ENCODE measurements at places on chromosomes 2 and 18. TPM values are rescaled to one million over a fixed set of nuclear protein-coding genes. Genes with fewer than 3 reads are reported as not detected.

DNA sequence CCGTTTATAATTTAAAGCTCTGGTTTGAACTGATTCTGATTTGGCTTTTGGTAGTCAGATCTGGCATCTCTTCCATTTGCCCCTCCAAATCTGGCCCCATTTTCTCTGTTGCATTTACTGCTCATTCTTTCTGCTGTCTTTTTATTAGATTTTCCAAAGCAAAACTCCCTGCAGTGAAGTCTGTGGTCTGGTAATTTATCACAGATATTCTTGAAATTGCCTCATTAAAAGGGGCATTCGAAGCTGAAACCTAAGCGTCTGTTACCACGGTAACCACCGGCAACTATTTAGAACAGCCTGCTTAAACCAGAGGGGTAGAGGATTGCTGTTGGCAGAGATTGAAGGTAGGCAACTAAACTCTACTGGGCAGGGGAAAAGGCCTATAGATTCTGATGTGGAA lies 111.5 kb upstream of the UPP2 start:
- no peak for ATAC-seq

DNA sequence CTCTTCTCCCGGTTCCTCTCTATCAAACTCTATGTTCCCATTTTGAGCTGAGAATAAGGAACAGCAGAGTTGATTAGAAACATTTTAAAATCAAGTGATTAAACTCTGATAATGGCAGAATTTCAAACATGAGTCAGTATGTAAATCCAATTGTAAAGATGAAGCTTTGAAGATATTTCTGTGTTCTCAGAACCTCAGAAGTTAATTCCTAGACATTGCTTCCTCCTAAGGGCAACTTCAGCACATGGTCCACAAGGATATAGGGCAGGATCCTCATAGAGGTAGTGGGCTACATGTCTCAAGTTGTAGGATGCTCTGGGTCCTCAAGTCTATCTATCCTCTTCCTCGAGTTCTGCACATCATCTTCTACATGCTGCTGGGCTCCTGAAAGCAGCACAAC lies 46.3 kb downstream of the QPCT start:
- ATAC-seq, result peak; percentile 14

DNA sequence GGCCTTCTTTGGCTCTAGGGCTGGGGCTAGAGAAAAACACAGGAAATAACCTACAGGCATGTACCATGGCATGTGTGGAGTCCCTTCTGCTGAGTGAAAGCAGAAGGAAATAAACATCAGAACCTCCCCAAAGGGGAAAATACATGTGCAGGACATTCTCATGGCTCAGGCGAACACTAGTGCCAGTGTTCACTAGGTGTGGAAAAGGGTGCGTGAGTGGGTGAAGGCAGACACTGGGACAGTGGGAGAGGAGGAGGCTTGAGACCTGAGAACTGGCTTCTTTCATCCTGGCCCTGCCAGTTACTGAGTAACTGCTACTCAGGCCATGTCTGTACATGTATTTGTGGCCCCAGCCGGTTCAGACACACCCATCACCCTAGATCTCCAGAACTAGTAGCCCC lies 268.2 kb downstream of the PRKCE start:
- no peak for ATAC-seq

DNA sequence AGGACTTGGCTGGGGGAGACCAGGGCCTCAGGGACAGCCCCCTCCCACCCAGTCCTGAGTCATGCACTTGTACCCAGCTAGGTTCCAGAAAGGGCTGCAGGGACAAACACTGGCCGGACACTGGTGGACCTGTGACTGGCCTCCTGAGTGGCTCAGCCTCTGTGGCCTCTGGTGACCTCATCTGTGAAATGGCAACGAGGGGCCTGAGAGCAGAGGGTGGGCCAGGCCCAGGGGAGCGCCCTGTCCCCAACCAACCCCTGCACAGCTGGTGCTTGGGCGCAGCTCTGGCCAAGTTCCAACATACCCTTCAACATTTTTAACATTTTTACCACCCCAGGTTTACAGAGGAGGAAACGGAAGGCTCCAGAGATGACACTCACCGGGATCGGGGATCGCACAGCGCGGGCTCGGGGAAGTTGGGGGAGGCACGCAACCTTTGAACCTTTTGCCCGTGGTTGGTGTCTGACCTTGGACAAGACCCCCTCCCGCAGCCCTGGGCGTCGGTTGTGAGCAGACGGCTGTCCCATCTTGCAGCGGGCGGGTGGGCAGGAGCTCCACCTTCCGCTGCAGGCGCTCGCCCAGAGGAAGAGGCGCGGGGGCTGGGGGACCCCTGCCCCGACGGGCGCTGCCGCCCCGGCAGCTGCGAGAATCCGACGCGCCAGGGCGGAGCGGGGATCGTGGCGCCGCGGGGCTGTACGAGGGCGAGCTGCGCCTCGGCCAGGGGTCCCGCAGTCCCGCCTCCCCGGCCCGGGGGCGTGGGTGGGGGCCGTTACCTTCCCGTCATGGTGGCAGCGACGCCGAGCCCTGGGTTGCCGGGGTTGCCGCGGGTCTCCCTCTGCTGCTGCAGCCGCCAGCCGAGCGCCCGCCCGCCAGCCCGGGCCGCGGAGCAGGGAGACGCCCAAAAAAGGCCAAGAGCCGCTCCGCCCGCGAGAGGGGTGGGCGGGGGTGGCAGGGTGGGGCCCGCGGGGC lies 805 bp downstream of the LIMS2 start:
- ATAC-seq, result peak; percentile 14

- ATAC-seq, result no peak
These were observed 22.7 kb downstream of the TMEM87B start for GRCh38 chr2:112077814-112078213.

DNA sequence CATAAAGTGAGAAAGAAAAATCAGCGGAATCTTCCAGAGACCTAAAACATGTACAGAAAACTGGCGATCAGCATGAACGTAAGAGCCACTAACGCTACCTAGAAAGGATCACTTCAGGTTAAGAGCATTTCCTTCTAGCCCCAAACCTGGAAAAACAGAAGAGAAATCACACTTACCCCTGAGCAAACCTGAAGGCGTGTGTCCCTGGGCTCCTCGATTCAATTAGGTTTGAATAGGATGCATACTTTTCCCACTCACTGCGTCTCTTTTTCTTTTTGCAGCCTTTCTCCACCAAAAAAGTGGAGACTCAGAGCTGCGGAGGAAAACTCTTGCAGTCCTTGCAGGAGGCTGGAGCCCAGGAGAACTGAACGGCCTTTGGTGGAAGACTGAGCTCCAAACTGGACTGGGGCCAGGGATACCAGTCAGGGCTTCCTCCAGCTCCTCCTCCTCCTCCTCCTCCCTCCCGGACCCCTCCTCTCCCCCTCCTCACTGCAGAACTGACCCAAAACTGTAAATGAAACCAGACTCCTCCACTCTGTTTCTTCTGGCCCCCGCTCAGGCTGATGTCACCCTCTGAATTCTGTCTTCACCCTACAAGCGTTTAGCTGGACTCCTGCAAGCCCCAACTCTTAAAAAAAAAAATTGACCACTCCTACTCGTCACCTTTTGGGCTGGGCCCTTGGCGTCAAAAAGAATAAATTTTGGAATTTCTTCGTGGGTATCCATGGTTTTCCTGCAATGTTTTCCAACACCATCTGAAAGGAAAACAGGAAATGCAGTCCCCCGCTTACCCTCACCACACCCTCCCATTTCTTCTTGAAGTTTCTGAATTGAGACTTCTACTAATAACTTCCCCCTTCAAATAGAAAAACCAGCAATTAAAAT lies at the start of gene COL6A3:
Gene COL6A3, minus strand, starts transcription at position 388 of the 885 bp plus-strand sequence. CDS start 17,347 bp downstream, outside the sequence.
- no peak for ATAC-seq

- ATAC-seq, result no peak
These were observed 356.2 kb downstream of the GPD2 start for GRCh38 chr2:156792242-156792840.

- ATAC-seq, result no peak
These were observed 9.3 kb upstream of the MTERF4 start for GRCh38 chr2:241111440-241111805.

- peak; percentile 59 for ATAC-seq
These were observed 241.6 kb downstream of the RPIA start for GRCh38 chr2:88933091-88933490.

- ATAC-seq, result peak; percentile 88
These were observed at the start of gene SNTG2 for GRCh38 chr2:950080-950966. Gene SNTG2, plus strand, starts transcription at chr2:950849. Its CDS starts 148 bp downstream, at chr2:950997.

- ATAC-seq, result no peak
These were observed 16.7 kb downstream of the NOSTRIN start for GRCh38 chr2:168819050-168819715.

DNA sequence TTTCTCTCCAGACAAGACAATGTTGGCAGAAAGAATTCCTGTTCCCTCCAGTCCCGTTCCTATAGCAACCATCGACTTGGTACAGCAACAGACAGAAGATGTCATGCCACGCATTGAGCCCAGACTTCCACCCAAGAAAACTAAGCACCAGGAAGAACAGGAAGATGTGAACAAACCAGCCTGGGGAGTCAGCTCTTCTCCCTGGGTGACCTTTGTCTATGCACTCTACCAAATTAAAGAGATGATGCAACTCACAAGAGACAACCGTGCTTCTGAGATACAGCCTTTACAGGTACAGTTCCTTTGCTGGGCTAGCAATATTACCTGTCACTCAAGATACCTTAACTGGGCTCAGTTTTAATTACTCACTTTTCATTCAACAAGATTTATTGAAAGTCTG lies 37.1 kb downstream of the NEMP2 start:
- ATAC-seq, result no peak

GRCh38 chr2:42801381-42801780 lies 9.0 kb upstream of the HAAO start:
- ATAC-seq, result no peak

DNA sequence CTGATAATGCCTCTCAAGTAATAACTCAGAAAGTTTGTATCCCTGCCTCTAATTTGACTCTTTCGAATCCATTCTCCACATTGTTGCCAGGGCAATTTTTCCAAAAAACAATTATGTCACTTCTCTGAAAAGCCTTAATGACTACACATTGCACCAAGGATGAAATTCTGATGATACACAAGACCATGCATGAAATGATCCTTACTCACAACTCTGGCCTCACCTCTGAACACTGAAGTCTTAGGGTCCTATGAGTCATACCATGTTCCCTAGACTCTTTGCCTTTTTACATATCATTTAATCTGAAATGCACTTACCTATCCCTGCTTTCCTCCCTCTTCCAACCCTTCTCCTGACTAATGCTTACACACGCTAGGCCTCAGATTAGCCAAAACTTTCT lies 51.0 kb downstream of the WDPCP start:
- no peak for ATAC-seq

- ATAC-seq, result peak; percentile 70
These were observed 219.9 kb downstream of the TMX3 start for GRCh38 chr18:68494802-68495581.

- ATAC-seq, result no peak
These were observed 372.5 kb downstream of the CBLN2 start for GRCh38 chr18:72171596-72171995.

GRCh38 chr18:62588217-62588616 lies 65.4 kb downstream of the ZCCHC2 start:
- no peak for ATAC-seq

GRCh38 chr2:188787021-188787657 lies 187.0 kb upstream of the COL3A1 start:
- no peak for ATAC-seq

- no peak for ATAC-seq
These were observed 34.6 kb downstream of the DIPK1C start for GRCh38 chr18:74422541-74422940.

GRCh38 chr2:96153291-96153713 lies 8.1 kb upstream of the DUSP2 start:
- no peak for ATAC-seq

- peak; percentile 49 for ATAC-seq
These were observed at the start of gene EN1 for GRCh38 chr2:118846953-118847761. Gene EN1, minus strand, starts transcription at chr2:118847648. Its CDS starts 481 bp downstream, at chr2:118847167.

- ATAC-seq, result no peak
These were observed 507.5 kb downstream of the EIPR1 start for GRCh38 chr2:2870106-2870505.

DNA sequence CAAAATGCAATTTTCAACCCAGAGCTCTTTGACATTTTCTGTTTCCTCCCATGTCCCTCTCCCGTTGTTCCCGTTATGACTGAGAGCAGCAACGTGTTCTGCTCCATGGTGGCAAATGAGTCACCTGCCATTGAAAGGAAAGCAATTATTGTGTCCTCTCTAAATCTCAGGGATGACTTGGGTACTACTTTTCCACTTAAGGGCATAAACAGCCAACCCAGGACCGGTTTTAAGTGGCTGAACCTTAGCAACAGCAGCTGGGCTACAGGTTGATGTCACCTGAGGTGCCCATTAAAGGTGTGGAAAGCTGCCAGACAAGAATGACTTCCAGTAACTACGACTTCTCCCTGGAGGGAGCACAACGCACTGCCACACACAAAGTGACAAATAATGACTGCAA lies 236.8 kb downstream of the NCKAP5 start:
- peak; percentile 23 for ATAC-seq

DNA sequence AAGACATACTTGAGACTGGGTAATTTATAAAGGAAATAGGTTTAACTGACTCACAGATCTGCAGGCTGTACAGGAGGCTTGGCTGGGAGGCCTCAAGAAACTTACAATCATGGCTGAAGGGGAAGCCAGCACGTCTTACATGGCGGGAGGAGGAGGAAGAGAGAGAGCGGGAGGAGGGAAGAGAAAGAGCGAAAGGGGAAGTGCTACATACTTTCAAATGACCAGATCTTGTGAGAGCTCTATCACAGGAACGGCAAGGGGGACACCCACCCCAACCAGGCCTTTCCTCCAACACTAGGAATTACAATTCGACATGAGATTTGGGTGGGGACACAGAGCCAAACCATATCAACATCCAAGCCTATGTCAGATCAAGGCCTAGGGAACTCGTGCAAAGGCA lies 24.2 kb downstream of the MYL12B start:
- ATAC-seq, result no peak

DNA sequence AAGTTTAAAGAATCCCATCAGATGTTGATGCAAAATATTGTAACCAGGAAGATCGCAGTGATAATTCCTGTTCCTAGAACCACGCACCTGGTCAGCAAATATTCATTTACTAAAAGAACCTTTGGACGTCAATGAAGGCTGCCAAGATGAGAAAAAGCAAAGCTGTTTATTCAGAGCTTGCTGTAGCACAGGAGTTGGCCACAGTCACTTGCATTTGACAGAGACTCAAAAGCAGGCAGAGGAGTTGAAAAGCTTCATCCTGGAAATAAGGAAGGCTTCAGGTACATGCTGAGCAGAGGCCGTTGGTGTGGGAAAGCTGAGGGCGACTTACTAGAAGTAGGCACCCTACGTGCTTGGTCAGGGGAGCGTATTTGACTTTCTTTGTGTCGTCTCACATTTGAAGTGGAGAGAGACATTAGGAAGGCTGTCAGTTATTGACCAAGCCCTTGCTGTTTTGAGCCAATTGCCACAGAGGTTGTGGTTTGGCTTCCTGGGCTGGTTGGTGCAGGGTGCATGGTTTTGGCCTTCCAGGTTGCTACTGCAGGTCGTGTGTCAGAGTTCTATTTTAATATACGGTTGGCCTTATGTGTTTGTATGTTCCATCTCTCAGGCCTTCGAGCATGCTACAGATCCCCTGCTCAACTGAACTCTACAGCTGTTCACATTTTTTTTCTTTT lies 289.6 kb downstream of the METTL4 start:
- ATAC-seq, result no peak

GRCh38 chr2:133012847-133013734 lies 343.1 kb upstream of the LYPD1 start:
- ATAC-seq, result no peak

CCDC150 gene
- 3.6 TPM for total RNA-seq

HOXD13 gene
- 0.44 TPM for total RNA-seq

TMEM178A gene
- total RNA-seq, result 97.7 TPM

AMER3 gene
- total RNA-seq, result 10.4 TPM

TBC1D8 gene
- total RNA-seq, result 12.3 TPM

GKN1 gene
- not detected for total RNA-seq

ITPRIPL1 gene
- 0.38 TPM for total RNA-seq

FAM124B gene
- total RNA-seq, result not detected

HOXD10 gene
- total RNA-seq, result not detected

PPP4R1 gene
- 68.4 TPM for total RNA-seq

SLC11A1 gene
- total RNA-seq, result 3.8 TPM

SERPINB12 gene
- 0.38 TPM for total RNA-seq

RBKS gene
- total RNA-seq, result 2.8 TPM

All from motor neuron (in vitro differentiated cells).